NCI-H1694 treated with DMSO at 0.1 percent for 48 hours (cell line): ENCODE measurements at places on chromosomes 11 and 22.

DNA sequence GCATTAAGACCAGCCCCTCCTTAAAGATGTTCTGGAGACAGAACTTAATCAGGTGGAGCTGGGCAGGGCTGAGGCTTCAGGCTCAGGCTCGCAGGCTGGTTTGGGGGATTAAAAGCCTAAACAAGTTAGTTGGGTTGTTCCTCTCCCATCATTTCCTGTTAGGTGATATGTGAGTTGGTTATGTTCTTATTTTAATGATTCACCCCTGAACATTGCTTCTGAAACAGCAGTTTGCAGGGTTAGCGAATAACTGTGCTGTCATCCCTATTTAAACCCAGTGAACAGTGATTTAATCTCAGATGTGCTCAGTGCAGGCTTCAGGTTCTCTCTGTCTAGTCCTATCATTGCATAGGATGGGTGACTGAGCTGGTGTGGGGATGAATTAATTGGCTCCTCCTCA, 47.4 kb upstream of the BIRC3 start:
- no peak for DNase-seq

GRCh38 chr11:49202287-49202976, 6.0 kb downstream of the FOLH1 start:
- DNase-seq = no peak

DNA sequence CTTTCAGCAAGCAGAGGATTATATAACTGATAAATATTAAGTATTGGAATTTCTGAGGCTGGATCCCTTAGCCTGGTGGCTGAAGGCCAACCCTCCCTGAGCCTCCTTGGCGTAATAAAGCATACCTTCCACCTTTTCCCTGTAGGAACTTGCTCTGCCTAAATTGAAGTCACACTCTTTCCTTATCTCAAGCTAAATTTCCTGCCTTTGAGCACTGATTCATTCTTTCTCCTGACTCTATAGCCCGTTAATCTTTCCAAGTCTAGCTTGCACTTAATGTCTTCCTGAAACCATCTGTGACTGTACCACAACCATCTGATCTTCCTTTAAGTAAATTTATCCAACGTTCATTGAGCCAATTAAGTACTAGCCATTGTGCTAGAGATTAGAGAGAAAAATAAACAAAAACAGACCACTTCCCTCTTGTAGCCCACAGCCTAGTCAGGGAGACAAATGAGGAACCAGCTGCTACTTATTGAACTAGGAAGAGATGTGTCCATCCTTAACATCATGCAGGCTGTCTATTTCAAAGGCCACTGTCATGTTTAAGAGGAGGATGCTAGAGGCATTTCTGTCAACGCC, 62.9 kb downstream of the GRK3 start:
- peak; percentile 11 for DNase-seq

DNA sequence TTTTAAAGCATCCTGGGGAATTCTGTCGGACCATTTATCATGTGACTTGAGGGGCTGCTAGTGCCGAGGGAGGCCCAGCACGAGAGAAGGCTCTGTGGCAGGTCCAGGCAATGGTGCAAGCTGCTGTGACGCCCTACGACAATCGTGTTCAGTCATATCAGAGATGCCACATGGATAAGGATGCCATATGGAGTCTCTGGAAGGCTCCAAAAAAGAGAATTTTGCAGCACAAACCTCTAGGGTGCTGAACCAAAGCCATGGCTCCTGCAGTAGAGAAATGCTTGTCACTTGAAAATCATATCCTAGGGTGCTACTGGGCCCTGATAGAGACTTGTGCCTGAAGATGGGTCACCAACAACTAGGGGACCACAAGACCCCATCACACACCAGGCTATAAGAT, 6.7 kb upstream of the CD6 start:
- peak; percentile 84 for DNase-seq

DNA sequence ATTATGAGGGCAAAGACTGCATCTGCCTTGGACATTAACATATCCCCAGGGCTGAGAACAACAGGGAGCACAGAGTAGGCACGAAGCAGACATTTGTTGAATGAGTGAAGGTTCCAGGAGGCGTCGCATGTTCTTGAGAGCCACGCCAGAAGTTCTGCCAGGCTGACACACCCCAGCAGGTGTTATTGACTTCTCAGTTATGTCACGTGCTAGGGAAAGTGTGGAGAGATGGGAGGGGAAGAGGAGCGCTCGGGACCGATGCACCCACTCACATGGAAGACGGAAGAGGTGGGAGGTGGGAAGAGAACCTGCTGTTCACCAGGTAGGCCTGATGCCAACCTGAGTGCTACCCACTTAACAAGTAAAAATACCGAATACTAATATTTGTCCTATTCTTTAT, 232.8 kb downstream of the LARGE1 start:
- DNase-seq = no peak

DNA sequence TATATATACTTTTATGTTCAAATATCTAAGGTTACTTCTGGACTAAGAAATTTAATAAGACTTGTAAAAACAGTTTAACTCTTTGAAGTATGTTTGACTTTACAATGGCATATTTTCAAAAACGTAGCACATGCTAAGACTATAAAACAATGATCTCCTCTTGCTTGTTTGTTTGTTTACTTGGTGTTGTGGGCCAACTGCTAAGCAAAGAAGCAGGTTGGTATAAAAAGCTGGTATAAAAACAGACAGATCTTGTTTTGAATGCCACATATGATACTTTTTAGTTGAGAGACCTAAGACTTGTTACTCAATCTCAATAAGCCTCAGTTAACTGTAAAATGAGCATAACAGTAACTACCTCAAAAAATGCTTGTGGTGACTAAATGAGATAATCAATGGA, 1206.3 kb downstream of the LRRC4C start:
- DNase-seq = no peak

GRCh38 chr22:33883961-33884808, 36.1 kb downstream of the LARGE1 start:
- no peak for DNase-seq
